Activated CD8-positive, alpha-beta memory T cell treated with anti-CD3 and anti-CD28 coated beads, Interleukin-2, amount 50 U/mL, for 48 hours (primary cell): ENCODE measurements at places on chromosomes 7 and 10.
A peak's percentile ranks its signal among the peaks of the same experiment; 100 is the strongest.

DNA sequence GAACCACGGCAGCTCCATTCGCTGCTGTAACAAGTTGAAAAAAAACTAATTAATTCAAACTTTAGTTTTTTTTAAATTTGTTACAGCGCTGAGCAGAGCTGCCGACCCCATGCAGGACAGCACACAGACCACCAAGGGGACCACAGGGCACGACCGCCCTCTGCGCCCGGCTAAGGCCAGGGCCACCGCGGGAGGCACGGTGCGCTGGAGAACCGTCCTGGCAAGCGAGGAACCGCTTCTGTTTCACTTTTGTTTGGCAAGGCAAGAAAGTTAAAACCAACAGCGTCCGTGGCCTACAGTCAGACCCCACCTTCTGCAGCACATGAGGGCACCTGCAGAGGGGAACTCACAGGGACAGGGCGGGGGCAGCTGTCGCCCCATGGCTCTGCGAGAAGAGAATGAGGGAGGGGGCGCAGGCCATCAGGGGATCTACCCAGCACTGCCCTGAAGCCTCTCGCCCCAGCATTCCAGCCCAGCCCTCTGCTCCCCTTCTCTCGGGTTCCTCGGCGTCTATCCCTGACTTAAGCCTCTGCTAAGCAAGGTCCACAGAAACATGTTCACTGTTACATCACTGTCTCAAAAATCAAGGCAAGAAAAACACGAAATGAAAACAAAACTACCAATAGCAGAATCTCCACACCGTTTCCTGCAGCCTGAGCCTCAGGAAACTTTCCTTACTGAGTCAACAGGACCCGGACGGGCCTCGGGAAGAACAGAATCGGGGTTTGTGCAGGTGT lies 204.4 kb downstream of the DIP2C start:
- peak; percentile 47 for DNase-seq

GRCh38 chr7:155361947-155362346 lies 64.3 kb downstream of the INSIG1 start:
- no peak for DNase-seq

DNA sequence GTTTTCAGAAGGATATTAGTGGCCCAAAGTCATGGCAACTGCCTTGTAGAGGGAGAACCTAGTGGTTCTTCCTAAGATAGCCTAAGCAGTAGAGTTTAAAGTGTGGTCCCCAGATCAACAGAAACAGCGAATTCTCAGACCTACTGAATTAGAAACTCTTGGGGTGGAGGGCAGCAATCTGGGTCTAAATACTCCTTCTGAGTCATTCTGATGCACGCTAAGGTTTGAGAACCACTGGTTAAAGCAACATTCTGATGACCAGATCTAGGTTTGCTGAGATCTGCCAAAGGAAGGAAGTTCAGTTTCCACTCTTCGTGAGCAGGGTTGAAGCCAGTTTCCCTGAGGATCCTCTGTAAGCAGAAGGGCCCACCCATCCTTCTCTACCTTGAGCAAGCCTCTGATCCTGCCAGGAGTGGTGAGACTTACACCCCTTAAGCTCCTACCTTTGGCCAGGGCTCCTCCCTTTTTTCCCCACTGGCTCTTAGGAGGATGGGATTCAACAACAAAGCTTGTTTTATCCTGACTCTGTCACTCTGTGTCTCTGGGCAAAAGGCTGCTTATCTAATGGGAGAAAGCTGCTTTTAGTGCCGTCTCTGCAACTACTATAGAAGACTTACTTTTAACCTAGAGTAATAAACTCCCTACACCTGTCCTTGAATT lies 26.8 kb upstream of the TRUB1 start:
- DNase-seq: no peak

DNA sequence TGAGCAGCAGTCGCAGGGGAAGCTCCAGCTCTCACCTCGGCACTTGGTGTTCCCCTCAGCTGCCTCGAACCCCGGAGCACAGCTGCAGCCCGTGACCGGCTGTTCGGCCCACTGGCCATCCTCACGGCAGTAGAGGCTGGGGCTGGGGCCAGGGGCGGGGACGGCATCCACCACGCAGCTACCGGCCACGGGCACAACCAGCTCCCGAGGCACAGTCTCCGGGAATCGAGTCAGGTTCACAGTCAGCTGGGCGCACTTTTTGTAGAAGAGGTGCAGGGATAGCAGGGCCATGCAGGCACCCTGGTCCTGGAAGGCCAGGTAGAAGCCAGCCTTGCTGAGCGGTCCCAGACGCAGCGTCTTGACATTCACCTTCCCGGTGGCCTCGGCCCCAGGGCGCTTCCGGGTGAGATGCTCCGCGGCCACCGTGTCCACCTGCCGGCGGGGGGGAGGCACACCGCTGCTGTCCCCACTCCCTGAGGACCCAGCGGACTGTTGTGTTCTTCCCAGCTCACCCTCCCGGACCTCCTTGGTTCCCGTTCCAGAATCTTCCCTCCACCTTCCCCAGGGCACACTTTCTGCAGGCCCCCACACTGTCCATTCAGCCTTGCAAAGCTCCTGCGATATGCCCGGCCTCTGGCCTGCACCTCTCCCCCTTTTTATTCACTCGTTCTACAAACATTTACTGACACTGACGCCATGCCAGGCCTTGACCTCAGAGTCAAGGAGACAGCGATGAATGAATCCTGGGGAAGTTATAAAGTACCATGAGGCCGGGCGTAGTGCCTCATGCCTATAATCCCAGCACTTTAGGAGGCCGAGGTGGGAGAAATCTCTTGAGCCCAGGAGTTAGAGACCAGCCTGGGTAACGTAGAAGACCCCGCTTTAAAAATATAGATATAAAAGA lies 4.8 kb downstream of the EPHB4 start:
- DNase-seq: no peak

DNA sequence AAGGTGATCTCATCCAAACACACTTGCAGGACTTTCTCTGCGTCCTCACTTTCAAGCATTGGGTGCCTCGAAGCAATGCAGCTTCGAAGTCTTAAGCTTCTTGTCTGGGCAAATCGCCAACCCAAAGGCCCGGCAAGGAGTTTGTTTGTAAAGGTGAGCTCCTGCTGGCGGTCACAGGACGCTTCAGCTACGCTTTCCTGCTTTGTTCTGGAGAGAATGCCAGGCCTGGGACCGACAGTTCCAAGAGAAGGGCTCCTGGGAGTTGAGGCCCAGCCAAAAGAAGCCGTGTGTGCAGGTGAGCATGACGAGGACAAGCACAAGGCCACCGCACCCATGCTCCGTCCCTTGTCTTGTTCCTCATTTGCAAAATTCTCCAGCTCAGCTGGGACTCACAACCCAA lies 106.6 kb upstream of the DOCK1 start:
- DNase-seq: no peak

DNA sequence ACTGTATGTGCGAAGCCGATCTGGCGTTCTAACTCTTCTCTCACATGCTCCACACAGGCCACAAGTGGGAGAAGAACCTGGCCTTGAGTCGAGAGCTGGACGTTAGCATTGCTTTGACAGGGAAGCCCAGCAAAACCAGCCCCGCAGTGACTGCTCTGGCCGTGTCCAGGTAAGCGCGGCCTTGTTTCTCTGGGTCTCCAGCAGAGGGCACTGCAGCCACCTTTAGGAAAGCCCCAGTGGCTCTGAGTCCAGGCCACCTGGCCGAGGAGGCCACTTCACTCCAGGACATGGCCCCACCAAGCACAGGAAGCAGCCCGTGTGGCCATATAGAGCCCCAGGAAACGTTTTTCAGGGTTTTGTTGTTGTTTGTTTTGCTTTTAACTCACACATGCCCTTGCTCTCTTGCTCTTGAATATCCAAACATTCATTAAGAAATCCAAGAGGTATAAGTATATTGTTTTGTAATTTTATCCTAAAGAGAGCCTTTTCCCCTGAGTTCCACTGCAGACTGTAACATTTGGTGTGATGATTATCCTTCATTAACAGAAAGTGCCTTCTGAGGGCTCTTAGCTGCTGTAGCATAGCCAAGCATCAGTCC lies 41.8 kb upstream of the LRRC18 start:
- peak; percentile 73 for DNase-seq

- no peak for DNase-seq
These were observed 149.8 kb downstream of the CCSER2 start for GRCh38 chr10:84478151-84478550.

DNA sequence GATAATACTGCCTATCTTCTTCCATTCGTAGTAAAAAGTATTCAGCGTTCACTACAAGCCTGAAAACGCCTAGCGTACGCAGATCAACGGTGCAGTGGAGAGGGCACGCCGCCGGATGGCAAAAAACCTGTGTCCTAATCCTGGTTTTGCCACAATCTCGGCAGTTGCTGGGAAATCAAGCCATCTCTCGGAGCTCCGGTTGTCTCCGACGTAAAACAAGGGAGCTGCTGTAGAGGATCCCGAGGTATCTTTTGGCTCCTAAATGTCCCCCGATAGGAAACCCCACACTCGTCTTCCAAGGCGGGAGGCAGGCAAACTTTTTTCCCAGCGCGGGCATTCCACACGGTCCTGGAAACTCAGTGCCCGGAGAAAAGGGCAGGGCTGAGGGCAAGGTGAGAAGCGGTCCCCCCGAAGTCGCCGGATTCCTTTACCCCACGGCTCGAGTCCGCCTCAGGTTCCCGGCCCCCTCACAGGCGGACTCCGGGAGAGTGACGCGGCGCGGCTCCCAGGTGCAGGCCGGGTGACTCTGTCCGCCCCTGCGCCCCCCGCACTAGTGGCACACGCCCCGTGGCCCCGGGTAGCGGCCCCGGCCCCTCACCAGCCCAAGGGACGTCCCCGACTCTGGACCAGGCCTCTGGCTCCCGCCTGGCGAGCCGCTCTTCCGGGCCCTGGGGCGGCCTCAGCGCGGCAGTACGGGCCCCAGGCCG lies 649 bp downstream of the IDE start:
- DNase-seq: peak; percentile 78

DNA sequence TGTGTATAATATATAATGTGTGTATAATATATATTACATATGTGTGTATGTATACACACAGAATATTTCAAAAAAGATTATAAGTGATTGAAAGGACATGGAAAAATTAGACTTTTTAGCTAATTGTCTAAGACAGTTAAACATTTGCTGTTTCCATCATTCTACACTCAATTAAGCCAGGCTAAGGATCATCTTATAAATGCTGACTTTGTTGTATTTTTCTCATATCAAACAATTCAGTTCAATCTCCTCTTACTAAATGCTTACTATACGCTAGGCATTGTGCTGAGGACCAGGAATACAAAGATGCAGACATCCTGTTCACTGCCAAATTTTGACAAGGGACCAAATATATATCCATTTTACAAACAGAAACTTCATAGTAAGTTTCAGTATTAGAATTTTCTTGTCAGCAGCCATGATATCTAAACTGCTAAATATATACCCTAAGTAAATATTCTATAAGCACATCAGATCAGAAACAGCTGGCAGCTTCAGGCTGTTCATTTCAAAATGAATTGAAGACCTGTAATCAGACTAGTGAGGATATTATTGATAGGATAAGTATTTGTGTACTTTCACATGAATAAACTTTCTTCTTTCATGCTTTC lies 10.3 kb upstream of the LRRN3 start:
- DNase-seq: no peak

- DNase-seq: no peak
These were observed 442.3 kb upstream of the AKR1E2 start for GRCh38 chr10:4383651-4384098.

- DNase-seq: no peak
These were observed 22.6 kb upstream of the PRTFDC1 start for GRCh38 chr10:24974976-24975375.

DNA sequence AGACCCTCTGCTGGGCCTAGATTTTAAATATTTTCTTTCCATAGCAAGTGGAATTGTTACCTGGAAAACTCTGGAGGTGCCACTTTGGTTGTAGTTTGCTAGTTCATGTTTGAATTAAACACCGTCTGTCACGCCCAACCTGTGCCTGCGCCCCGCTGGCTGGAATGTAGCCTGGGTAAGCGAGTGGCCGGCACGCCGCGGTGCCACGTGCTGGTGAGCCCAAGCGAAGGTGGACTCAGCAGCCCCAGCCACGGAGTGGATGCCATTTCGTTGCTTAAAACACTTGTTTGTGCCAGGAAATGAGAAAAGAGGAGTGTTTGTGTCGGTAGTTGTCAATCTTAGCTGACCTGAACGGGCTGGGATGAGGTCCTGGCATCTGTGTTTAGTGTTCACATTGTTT lies 2.7 kb downstream of the GET4 start:
- no peak for DNase-seq

DNA sequence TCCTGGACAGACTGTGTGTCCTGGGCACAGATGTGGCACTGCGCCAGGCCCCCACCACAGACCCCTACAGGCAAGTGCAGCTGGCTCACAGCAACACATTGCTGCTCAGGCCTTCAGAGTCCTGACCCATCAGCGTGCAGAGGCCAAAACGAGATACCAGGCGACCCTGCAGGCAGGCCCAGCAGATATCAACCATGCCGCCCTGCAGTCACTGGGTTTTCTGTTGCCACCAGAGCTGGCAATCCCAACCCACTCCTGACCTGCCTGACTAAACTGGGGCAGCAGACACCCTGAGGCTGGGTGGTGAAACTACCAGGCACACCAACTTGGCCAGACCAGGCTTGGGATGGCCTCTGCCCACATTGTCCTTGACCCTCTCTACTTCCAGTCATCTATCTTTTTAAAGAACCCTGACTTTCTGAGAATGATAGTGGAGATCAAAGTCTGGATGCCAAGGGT lies 20.3 kb downstream of the ZCCHC24 start:
- no peak for DNase-seq

GRCh38 chr7:5489991-5490536 lies 66.4 kb upstream of the TNRC18 start:
- no peak for DNase-seq

- DNase-seq: no peak
These were observed 23.6 kb upstream of the SEMA3C start for GRCh38 chr7:80942261-80943041.

GRCh38 chr7:117155694-117156093 lies 167.2 kb downstream of the WNT2 start:
- DNase-seq: no peak

DNA sequence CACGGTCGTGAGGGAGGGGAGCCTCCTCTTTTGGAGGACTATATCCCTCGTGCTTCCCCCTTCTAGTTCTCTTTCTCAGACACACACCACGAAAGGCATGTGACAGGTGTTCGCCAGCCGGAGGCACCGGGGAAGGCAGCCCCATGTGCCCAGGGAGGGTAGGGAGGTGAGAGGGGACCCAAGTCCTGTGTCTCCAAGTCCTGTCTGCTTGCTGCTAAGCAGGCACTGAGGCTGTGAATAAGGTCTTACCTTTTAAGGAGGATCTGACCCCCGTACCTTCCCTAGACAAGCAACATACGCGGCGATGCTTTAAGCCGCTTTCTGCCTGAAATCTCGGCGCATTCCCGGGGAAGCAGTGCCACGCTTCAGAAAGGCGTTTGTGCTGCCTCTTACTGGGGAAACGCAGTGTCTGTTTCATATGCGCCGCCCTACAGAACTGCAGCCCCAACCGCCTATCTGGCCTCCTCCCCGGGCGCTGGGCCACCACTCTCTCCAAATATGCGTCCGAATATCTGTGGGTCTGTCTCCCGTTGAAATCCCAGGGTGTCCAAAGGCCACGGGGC lies 770 bp downstream of the PLXNA4 start:
- no peak for DNase-seq

DNA sequence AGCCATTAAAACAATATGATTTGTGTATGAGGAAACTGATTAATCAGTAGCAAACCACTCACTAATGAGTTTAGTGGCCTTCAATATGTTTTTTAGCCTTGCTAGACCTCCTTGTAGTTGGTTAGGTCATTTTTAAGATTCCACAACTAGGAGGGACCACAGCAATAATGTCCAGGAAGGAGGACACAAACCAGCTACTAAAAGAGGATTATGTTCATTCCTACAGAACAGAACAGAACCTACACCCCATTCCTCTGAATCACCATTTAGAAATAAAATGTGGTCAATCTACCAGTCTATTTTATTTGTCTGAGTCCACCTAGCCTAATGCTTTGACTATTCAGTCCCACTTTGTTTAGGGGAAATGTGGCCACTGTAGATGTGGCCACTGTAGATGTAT lies 226.3 kb downstream of the GLI3 start:
- DNase-seq: no peak

GRCh38 chr10:111986079-111986478 lies 197.5 kb downstream of the GPAM start:
- DNase-seq: no peak
